ENCODE measurements at places on chromosomes 7 and 10.
A peak's percentile ranks its signal among the peaks of the same experiment; 100 is the strongest.

- DNase-seq: no peak
Observed at GRCh38 chr7:104982308-104983075, 31.5 kb upstream of the KMT2E start.

DNA sequence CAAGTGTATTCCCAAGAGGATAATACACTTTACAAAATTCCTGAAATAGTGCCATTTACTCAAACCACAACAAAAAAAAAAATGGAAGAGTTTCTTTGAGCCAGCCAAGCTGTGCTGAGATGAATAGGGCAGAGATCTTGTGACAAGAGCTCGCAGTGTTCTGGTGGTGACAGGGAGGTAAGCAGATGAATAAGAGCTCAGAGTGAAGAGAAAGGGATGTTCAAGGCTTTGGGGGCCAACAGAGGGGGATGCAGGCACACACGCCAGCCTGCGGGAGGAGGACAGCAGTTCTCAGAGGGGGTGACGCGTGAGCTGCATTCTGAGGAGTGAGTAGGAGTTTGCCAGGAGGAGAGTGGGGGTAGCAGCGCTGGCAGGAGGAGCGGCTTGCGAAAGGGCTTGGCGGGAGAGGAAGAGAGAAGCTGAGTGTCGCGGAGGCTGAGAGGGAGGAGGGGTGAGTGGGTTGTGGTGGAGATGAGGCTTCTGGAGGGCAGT is 194.4 kb upstream of the IMMP2L start:
- no peak for DNase-seq

DNA sequence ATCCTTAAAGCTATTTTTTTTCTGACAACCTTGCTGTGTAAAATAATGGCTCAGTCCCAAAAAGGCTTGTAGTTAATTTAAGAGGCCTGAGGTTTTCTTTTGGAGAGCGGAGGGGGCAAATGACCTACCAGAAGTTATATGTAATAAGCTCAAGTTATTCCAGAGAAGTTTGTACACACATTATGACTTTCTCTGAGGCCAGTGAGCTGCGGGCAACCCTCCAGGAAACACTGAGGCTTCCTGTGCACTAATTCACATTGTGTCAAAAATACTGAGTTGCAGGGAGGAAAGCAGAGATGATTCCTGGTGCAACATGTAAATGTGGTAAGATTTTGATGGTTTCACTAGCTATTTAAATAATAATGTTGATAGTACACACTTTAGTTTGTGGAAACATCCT is 188.6 kb downstream of the DIP2C start:
- no peak for DNase-seq

GRCh38 chr10:52776471-52776903 is 3.9 kb upstream of the MBL2 start:
- no peak for DNase-seq

DNA sequence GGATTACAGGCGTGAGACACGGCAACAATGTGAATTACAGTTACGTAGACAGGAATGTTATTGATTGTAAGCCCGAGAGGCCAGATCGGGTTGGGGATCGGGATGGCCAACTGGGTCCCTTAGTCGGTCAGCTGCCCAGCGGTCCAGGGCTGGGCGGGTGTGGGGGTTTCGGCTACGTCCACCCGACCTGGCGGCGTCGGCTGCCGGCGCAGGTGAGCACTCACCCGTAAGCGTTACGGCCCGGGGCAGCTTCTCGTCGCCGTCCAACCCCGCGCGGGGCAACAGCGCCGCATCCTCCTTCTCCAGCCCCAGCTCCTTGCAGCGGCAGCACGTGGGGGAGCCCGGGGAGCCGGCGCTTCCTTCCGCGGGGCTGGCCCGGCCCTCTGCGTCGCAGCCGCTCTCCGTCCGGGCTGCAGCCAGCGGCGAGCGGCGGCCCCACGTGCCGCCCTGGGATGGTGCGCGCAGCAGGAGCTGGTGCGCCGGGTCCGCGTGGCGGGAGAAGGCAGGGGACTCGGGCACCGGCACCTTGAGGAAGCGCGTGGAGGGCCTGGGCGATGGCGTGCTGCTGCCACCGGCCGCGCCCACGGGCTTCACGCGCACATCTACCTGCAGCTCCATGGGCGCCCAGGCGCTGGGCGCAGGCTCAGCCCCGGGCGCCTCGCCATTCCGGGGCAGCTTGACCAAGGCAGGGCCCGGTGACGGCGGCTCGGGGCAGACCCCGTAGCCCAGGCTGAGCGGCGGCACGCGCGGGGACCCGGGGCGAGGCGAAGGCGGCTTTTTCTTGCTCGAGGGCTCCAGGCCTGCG is 609 bp downstream of the KLRG2 start:
- DNase-seq: no peak

DNA sequence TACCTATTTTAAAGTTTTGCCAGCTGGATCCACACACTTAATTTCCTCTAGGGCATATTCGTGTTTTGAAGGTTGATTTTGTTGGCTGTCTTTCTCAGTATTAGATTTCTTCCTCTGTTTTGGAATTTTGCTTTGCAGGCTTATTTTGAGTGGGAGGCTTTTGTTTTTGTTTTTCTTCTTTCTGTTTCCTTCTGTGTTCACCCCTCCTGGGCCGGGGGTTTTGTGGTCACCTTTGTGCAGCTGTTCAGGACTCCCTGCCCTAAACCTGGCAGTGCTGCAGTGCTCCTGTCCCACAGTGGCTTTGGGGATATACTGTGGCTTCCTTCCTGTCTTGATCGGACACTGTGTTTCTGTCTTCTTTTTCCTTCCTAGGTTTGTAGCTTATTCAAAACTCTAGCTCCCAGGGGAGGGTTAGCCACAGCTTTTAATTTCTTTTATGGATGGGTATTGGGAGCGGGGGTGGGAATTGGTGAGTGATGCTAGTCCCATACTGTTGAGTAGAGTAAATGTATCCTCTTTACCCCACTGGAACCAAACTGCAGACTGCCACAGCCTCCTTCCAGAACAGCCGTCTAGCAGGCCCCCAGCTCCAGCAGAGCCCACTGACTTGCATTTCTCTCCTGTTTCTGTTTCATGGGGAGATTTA is 228.7 kb upstream of the FZD8 start:
- no peak for DNase-seq

DNA sequence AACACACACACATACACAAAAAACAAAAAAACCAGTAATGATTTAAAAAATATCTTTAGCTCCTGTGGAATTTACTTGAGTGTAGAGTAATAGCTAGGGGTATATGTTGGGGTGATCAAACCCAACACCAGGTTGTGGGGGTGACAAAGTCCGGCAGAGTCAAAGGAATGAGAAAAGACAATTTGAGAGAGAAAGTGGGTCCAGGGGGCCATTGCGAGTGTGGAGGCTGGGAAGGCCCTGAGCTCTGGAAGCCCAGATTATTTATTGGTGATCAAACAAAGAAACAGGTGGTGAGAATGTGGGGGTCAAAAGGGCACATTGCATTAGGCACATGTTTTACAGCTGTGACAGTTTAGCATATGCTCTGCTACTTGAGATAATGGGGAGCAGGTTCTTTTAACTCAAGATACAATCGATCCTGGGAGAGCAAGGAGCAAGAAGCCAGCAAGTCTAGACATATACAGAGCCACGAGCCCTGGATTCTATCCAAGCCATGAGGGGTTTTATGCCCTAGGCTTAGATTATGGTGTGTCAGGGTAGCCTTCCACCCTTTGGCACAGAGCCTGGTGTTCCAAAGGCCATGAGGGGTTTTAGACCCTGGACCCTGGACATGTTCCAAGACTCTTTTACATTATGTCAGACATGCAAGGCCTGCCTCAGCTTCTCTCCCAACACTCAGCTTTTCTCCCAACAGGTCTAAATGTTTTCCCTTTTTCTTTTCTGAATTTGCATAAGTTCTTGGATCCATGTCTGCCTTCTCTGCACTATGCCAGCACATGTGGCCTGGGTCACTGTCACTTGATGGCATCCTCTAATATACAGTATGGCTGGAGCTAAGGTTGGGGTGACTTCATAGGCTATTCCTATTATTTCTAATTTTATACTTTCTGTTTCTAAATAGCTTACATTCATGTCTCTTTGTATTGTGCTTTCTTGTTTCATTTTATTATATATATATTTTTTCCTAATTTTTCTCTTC is 48.6 kb upstream of the MKI67 start:
- DNase-seq: no peak

GRCh38 chr10:90977855-90978486 is 57.1 kb upstream of the ANKRD1 start:
- no peak for DNase-seq

DNA sequence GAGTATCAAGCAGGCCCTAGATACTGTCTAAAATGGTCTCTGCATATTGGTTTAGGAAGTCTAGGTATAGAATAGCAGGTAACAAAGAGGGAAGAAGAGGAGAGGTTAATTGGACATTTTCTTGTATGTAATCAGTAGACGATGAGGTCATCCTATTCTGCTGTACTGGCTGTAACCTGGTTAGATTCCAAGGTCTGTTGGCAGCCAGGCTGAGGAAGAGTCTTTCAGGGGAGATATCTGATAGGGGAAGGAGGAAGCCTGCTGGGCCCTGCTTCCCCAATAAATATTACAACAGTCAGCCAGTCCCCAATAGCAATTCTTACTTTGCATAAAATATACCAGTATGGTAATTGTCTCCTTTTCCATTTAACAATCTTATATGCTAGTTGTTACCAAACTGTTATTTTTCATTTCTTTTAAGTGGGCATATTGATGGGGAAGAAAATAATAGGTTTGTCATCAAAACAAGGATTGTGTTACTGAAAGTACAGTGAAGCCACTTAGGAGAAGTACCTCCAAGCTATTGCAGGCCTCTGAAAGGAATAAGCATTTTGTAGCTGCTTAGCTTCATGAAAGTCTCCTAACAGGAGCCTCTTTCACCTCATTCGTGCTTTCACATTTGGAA is 186.4 kb downstream of the LRRC4 start:
- peak; percentile 9 for DNase-seq

- no peak for DNase-seq
Observed at GRCh38 chr7:117077658-117078057, 124.4 kb downstream of the ST7 start.

DNA sequence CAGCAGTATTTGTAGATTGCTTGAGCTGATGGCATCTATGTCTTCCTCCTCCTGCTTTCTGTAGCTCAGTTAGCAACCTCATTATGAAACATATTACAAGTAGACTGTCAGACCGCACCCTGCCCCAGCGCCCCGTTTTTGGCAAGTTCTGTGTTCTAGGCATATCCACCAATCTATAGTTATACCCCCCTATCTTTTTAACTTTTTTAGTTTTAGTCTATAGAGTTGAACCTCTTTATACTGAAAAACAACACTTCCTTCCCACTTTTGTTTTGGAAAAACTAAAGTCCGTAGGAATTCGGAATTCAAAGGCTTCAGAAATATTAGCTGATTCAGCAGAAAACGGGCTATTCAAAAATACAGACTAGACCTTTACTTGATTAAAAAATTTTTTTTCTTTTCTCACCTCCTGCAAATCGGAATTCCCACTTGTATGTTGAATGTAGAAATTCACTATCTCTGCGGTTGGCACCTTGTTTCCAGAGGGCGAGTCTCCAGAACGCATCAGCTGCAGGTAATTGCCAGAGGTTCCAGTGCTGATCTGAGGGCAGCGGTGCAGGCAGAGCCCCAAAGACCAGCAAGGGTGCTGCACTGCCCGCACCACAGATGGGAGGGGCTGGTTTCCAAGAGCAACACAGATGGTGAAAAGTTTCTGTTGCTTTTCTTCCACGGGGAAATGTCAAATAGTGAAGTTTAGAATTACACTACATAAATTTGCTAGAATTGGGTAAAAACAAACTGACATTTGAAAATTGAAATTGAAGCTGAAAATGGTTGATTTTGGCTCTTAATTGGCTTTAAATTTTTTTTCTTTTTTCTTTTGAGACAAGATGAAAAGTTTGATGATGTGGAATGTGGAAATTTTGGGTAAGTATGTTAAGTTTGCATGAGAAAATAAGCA is 2.2 kb upstream of the FZD8 start:
- DNase-seq: no peak

DNA sequence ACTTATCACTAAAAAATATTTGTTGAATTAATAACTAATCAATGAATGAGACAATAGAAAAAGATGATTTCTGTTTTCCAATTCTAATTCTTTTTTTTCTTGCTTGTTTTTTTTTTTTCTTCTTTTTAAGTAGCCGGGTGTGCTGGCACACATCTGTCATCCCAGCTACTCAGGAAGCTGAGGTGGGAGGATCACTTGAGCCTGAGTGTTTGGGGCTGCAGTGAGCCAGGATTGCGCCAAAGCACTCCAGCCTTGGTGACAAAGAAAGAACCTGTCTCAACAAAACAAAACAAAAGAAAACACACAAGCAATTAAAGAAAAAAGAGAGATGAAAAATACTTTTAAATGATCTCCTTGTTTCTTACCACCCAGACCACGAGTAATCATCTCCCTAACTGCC is 1109.3 kb downstream of the REEP3 start:
- DNase-seq: no peak

DNA sequence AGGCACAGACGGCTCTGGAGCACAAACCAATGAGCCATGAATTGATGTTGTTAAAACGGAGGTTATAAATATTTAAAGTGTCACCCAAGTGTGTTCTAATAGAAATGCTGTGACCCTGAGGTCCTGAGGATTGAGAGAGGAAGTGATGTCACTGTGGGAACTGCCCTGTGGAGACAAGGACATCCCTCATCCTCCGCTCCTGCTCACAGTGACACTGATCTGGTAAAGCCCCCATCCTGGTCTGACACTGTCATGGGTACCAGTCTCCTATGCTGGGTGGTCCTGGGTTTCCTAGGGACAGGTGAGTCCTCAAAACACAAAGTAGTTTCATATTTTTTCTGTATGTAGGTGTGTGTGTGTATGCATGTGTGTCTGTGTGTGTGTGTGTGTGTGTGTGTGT is 237.9 kb upstream of the PRSS1 start:
- no peak for DNase-seq

- DNase-seq: no peak
Observed at GRCh38 chr10:12777840-12778585, 223.5 kb downstream of the CCDC3 start.

- DNase-seq: peak; percentile 6
Observed at GRCh38 chr7:127578036-127578684, 7.2 kb downstream of the GCC1 start.

DNA sequence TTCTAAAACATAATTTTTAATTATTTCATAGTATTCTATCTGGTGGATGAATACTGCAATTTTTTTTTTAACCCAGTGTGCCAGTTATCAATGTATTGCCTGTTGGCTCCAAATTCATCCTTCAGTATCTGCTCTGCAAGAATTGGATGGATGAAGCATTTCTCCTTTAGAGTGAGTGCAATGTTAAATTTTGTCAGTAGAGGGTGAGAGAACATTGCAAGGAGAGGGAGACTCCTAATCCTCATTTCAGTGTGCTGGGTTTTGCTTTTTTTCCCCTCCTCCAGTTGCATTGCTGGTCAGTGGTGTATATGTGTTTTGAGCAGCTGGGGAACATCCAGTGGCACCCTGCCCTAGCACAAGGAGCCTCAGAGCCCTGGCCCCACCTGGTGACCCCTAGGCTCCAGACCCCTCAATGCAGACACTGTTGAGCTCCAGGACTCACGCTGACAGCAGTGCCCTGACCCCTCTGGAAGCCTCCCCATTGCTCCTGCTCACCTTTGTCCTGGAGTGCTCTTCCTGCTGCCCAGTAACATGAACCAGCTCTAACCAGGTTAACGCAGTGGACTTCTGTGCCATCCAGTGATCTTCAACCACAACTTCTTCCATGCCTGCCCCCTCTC is 199.4 kb downstream of the USP6NL start:
- no peak for DNase-seq

GRCh38 chr7:32299133-32299702 is 191.0 kb downstream of the LSM5 start:
- no peak for DNase-seq

Measured in hematopoietic multipotent progenitor cell treated with erythropoietin and hydrocortisone succinate and interleukin-3 and kit ligand, for 15 days (in vitro differentiated cells).